ENCODE measurements at places on chromosomes 13 and 19.

- DNase-seq: no peak
These were observed 9.0 kb downstream of the BLOC1S3 start for GRCh38 chr19:45187421-45188100.

DNA sequence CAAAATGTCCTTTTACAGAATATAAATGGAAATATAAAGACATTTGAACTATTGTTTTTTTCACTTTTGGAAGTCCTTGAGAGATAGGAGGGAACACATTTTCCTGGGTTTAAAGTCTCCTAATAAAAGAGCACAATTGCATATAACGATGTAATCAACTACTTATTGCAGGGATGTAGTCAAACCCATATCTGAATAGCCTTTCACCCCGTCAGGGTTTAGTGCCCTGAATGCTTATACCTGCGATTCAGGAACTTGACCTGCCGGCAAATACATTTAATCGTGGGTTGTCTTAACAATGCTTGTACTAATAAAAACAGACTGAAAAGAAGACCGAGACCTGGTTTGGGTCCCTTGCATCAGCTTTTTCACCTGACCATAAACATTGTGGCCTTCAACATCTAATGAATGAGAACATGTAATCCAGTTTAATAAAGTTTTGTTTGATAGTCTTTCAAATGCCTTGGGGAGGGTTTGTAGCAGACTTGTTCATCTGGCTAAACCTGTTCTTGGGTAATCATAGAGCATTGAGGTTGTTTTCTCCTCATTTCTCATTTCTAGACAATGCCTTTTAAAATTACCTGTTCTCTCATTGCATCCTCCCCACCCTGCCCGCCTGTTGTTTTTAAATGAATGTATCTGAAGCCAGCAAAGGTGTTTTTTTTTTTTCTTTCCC is 7.0 kb downstream of the KLF5 start:
- DNase-seq: no peak

- DNase-seq: no peak
These were observed 32.6 kb upstream of the IGFL4 start for GRCh38 chr19:46073268-46073922.

- no peak for DNase-seq
These were observed 1.1 kb upstream of the MED26 start for GRCh38 chr19:16628984-16629691.

GRCh38 chr13:27969866-27970229 is 733 bp upstream of the CDX2 start:
- DNase-seq: no peak

- DNase-seq: no peak
These were observed 7.9 kb downstream of the PIP5K1C start for GRCh38 chr19:3692141-3693024.

DNA sequence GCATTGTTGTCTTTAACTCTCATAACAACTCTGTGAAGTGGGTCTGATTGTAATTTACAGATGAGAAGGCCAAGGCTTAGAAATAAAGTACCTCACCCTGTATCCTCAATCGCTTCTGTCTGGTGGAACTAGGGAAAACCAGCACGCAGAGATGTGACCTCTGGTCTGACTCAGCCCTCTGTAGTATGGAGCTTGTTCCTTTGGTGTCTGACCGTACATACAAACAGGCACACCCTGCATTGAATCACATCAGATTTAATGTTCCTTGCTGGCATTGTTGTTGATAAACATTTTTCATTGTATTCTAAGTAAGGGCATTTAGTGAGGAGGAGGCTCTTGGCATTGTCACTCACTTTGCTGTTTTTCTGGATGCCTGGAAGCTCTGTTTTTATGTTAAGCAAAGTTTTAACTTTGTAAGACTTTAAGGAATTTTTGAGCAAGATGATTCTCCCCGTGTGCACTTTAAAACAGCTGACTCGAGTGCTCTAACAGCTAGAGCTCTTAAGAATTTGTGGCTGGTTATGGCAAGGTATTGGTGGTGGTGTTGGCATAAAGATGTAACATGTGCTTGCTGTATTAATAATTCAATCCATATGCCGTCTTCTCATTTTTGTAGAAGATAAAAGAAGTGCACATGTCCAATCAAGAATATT is 89.0 kb upstream of the SPATA13 start:
- no peak for DNase-seq

DNA sequence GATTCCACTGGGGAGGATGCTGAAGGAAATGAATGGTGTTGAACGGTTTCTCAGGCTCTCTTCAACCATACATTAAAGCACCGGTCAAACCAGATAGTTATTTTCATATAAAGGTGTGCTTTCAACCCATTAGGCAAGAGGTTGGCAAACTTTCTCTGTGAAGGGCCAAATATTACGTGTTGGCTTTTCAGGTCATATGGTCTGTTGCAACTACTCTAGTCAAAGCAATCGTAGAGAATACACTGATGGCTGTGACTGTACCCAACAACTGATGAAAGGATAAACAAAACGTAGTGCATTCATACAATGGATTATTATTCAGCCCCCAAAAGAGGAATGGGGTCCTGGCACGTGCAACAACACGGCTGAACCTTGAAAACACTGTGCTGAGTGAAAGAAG is 5.8 kb downstream of the ZSCAN5A start:
- no peak for DNase-seq

DNA sequence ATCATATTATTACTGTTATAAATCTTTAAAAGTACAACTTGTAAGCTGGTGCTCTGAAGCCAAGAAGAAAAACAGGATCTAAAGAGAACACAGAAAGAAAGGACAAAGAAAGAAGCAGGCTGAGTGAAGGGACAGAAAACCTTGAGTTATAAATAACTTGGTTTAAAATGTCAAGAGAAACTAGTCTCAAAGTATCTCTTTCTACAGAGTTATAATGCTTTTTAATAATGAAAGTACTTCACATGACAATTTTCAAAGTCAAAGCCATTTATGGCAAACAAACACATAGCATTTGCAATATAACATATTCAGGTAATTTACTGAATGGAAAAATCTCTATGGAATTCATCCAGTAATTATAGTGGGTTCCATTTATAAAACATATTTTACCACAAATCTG is 33.4 kb downstream of the CAB39L start:
- DNase-seq: no peak

- peak; percentile 96 for DNase-seq
These were observed 61.7 kb downstream of the SERP2 start for GRCh38 chr13:44435142-44435918.

DNA sequence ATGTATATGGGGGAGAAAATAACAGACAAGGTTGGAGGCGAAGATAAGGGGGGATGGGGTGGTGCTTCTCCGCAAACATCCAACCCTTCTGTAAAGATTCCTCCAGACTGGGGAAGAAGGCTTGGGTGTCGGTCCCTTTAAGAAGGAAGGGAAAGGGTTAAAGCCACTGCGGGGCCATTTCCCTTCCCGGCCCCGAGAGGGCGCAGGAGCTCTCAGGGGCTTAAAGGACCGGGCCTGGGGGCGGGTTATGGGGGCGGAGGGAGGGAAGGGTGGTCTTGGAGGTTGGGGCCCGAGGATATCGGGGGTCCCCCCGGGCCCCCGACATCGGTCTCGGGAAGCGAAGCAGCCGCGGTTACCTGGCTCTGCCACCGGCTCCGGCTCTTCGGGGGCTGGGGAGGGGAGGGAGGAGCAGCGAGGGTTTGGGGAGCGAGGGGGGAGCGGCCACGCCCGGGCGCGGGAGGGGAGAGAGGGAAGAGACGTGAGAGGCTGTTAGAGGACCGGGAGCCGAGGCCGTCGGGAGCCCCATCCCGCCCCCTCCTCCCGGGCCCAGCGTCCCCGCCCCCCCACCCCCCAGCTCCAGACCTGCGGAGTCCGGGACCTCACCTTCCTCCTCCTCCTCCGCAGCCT is 2.8 kb downstream of the TNNT1 start:
- DNase-seq: no peak

- no peak for DNase-seq
These were observed 1017.6 kb downstream of the PCDH9 start for GRCh38 chr13:66212511-66212910.

DNA sequence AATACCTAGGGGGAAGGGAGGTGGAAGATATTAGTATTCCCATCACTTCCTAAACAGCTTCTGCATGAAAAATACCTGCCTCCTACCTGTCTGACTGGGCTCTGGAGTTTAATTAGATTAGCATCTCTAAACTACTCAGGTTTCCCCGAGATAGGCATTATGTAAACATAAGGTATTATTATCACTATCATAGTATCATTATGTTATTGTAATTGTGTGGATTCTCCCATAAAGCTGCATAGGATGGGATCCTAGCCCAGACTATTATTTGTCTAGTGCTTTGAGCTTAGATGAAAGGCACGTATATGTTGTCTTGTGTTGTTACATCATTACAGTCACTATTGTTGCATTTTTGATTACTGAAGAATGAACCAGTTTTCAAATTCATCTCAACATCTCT is 115.2 kb upstream of the SOX21 start:
- no peak for DNase-seq

DNA sequence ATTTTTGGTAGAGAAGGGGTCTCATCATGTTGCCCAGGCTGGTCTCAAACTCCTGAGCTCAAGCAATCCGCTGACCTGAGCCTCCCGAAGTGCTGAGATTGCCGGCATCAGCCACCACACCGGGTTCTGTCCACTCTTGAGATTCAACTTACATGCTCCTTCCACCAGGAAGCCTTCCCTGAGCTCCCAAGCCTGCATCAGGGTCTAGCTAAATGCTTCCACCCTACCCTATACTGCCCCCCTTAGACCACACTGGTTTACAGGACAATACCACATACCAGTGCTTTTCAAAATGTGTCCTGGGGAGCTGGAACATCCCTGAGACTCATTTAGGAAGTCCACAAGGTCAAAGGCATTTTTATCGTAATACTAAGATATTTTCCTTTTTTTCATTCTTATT is 15.1 kb upstream of the CACNG8 start:
- no peak for DNase-seq

GRCh38 chr19:2050349-2050990 is 574 bp downstream of the MKNK2 start:
- DNase-seq: no peak
